Pancreas (tissue), 10 donors: ENCODE measurements at places on chromosomes 11 and 22. TPM values are rescaled to one million over a fixed set of nuclear protein-coding genes. Genes with fewer than 3 reads are reported as not detected.

Gene ADM2
- 8.0 TPM for total RNA-seq

Gene KRTAP5-11
- total RNA-seq, result not detected

Gene DTX4
- 8.6 TPM for total RNA-seq

DNA sequence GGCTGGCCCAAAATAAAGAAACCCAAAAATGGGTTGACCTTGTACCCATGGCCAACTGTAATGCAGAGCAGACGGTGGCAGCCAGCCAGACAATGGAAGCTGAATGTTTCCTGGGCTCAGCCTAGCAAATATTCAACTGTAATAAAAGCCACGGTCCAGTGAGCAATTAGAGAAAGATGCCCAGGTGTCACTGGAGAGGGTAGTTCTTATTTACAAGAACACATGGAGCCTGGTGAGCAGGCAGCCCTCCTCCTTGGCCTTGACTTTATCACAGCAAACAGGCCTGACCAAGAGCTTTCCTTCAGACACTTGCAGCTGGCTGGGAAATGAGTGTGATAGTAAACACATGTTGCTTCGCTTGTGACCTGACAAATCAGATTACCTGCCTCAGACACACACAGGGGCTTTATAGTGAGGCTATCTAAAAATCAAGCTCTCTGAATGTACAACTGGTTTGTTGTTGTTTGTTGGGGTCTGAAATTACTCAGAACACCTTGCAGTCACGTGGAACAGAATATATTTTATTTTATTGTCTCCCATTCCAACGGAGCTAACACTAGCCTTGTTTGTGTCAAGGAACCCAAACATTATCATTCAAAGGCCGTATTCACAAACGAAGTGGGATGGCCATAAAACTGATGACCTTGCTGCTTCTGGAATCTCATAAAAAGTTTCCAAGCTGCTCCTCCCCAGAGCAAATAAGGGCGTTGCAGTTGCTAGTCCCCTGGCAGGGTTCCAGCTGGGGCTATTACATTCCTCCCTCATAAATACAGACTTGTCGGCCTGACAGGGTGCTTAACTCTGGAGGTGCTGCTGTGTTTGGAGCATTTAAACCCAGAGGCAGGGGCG, 161.1 kb downstream of the BBOX1 start:
- DNase-seq, result peak; percentile 83
- peaks cover 20% of the 10 kb centered on the region for H3K4me1 ChIP-seq
- H3K4me3 ChIP-seq, result no peak overlapping the region
- H3K27me3 ChIP-seq, result no peaks in the 10 kb centered on the region
- H3K27ac ChIP-seq, result peak overlapping the region; percentile 83
- H3K36me3 ChIP-seq, result no peaks in the 10 kb centered on the region

DNA sequence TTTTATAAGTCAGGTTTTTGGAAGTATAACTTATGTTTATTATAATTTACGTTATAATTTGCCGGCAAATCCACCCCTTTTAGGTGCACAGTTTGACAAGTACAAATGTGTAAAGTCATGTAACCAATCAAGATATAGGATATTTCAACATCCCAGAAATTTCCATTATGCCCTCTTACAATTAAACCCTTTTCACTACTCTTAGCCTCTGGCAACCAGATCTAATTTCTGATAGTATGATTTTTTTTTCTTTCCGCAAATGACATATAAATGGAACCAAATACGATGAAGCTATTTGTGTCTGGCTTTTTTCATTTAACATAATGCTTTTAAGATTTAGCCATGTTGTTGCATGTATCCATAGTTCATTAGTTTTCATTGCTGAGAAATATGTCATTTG, 69.5 kb upstream of the HTATIP2 start:
- DNase-seq, result no peak
- peaks cover 3% of the 10 kb centered on the region for H3K27me3 ChIP-seq
- no peak overlapping the region for H3K27ac ChIP-seq
- H3K4me1 ChIP-seq, result no peaks in the 10 kb centered on the region
- no peaks in the 10 kb centered on the region for H3K36me3 ChIP-seq

GRCh38 chr11:8415195-8415594, 151.5 kb upstream of the LMO1 start:
- no peak overlapping the region for H3K27ac ChIP-seq
- H3K4me3 ChIP-seq, result no peak overlapping the region
- no peaks in the 10 kb centered on the region for H3K27me3 ChIP-seq
- DNase-seq, result no peak
- H3K4me1 ChIP-seq, result no peaks in the 10 kb centered on the region
